ENCODE measurements at places on chromosomes 6 and 20.

DNA sequence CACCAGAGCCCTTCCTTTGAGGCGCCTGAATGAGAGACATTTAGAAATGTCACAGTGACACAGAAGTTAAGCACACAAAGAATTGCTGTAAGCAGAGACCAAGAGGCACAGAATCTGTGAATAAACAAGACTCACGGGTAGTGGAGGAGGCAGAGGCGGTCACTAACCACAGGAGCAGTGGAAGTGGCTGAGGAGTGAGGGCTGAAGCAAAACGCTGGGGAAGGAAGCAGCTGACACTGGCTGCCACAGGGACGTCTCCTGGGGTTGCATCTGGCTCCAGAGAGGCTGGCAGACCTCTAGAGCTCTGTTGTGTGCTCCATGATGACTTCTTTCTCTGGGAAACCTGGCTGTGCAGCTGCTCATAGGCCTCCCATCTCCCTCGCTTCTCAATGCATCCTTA is 65.0 kb upstream of the SLC2A12 start:
- no peak for DNase-seq

GRCh38 chr20:56945901-56946300 is 316.8 kb downstream of the TFAP2C start:
- DNase-seq, result no peak

- DNase-seq, result no peak
These were observed 134.2 kb upstream of the AGPAT4 start for GRCh38 chr6:161408041-161408440.

DNA sequence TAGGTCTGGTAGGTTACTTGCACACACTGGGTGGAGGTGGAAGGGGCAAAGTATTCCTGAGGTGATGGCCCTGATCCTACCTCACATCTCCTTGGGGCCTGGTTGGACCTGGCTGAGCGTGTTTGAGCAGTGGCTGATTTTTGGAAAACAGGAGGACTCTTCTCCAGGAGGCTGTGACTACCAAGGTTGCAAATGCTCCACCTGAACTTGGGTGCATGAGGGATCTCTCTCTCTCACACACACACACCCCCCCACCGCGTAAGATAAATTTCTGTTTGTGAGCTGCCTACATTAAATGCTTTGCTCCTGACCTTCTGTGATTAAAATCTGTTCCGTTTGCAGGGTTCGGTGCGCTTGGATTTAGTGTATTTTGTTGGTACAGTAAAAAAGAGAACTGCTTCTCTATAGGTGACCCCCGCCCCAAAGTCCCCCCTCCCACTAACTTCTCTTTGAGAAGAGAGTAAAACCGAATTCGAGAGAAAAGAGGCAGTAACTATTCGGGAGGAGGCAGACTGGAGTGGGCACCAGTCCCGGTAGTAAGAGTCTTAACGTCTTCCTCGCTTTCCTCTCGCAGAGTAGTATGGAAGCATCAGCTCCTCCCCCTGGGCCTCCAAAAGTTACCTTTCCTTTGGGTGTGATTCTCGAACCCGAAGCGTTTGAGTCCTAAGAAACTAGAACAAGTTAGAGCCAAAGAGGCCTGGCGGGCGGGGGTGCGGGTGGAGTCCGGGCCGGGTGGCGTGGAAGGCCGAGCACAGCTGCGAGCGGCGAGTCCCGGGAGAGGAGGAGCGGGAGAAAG is 585 bp upstream of the DSE start:
- DNase-seq, result no peak

DNA sequence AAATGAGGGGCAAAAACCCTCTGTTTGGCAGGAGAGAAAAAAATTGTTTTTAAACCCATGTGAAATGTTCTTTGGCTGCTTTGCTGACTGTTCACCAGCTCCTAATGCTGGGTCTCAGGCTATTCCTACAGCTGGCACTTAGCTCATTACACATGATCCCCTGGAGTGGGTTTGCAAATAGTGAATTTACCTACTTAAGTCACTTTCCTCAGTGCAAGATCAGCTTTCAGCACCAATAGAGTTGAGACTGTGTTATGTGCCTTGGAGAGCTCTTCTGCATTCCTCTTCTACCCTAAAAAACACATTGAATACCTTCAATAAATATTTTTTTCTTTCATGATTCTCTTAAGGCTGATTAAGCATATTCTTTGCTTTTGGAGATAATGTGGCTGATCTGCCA is 58.4 kb upstream of the PRDM1 start:
- no peak for DNase-seq

GRCh38 chr20:57306747-57307146 is 22.9 kb upstream of the SPO11 start:
- no peak for DNase-seq

- no peak for DNase-seq
These were observed 31.4 kb downstream of the HIVEP2 start for GRCh38 chr6:142913511-142914047.

- no peak for DNase-seq
These were observed 162.5 kb downstream of the CDH4 start for GRCh38 chr20:61414455-61414991.

- DNase-seq, result no peak
These were observed 124.9 kb downstream of the GJA10 start for GRCh38 chr6:90019216-90019615.

Data from cortex of kidney (tissue), 1 donor.